Tibial nerve (tissue), 4 donors: ENCODE measurements at places on chromosomes 1 and 21. TPM values are rescaled to one million over a fixed set of nuclear protein-coding genes. Genes with fewer than 3 reads are reported as not detected.

GRCh38 chr1:7680207-7680954, 90.7 kb upstream of the VAMP3 start:
- peak overlapping the region; percentile 92 for H3K4me3 ChIP-seq
- H3K4me1 ChIP-seq: no peaks in the 10 kb centered on the region
- no peaks in the 10 kb centered on the region for H3K36me3 ChIP-seq
- no peaks in the 10 kb centered on the region for H3K27me3 ChIP-seq
- no peak for DNase-seq
- peak overlapping the region; percentile 87 for H3K27ac ChIP-seq

- DNase-seq: peak; percentile 57
- no peak overlapping the region for H3K4me3 ChIP-seq
- peak overlapping the region; percentile 38 for H3K27ac ChIP-seq
- H3K27me3 ChIP-seq: no peaks in the 10 kb centered on the region
Observed at GRCh38 chr1:212488436-212489283, 55.9 kb downstream of the NENF start.

GRCh38 chr1:47838562-47839432, 158.4 kb downstream of the TRABD2B start:
- no peaks in the 10 kb centered on the region for H3K36me3 ChIP-seq
- no peak for DNase-seq
- H3K4me1 ChIP-seq: no peaks in the 10 kb centered on the region
- H3K4me3 ChIP-seq: no peak overlapping the region

DNA sequence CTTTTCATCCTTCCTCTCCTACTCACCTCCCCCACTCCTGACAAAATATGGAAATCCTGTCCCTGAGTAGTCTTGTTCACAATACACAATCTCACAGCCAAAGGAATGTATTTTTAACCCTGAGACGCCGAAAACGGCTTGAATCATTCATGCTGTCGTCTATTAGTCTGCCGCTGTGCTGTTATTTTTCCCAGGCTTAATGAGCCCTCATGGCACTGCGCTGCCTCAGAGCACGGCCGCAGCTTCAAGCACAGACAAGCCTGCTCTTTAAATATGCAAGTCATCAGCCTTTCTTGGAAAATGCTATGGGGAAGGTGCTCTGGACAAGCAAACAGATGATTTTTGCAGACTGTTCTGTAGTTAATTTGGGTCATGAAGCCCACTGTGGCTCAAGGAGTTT, 302.7 kb downstream of the DISC1 start:
- DNase-seq: no peak
- peak overlapping the region; percentile 84 for H3K27ac ChIP-seq
- no peaks in the 10 kb centered on the region for H3K36me3 ChIP-seq
- no peaks in the 10 kb centered on the region for H3K27me3 ChIP-seq
- H3K4me3 ChIP-seq: no peak overlapping the region
- H3K4me1 ChIP-seq: no peaks in the 10 kb centered on the region

- H3K4me3 ChIP-seq: no peak overlapping the region
- H3K4me1 ChIP-seq: peaks cover 8% of the 10 kb centered on the region
- H3K36me3 ChIP-seq: no peaks in the 10 kb centered on the region
- H3K27me3 ChIP-seq: no peaks in the 10 kb centered on the region
- peak overlapping the region; percentile 75 for H3K27ac ChIP-seq
Observed at GRCh38 chr1:154463512-154463990, 38.5 kb upstream of the TDRD10 start.

VPS26C gene
- total RNA-seq: 34.7 TPM
